ENCODE measurements at places on chromosomes 4 and X.
A peak's percentile ranks its signal among the peaks of the same experiment; 100 is the strongest.

GRCh38 chrX:70175338-70175737, 1.9 kb upstream of the DGAT2L6 start:
- no peak for DNase-seq

DNA sequence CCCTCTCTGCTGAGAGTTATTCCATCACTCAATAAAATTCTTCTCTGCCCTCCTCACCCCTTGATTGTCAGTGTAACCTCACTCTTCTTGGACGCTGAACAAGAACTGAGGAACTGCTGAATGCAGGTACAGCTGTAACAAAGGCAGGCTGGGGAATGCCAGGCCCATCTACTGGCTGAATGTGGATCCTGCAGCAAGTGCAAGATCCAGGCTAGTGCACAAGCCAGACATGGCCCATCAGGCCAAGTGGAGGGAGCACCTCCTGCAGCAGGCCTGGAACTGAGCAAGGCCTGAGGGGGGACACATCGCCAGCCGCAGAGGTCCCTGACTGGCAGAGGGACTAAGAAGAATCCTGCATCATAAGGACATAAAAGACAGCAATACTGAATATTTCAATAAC, 411.8 kb upstream of the PCDH10 start:
- no peak for DNase-seq

DNA sequence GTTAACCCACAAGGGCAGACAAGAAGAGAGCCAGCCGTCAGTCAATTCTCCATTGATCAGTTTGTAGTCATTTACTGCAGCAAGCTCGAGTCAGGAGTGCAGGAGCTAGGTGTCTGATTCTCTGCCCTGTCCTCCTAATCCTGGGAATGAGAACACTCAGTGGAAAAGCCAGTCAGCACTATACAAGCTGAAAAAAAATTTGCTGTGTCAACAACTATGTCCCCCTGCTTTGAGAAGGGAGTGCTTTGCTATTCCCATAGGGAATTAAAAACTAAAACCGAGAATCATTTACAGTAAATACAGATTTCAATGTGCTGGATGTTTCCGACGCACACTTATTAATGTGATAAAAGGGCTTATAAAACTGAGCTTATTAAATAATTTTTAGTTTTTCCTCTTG, 84.2 kb downstream of the GRIA2 start:
- DNase-seq, result no peak

GRCh38 chr4:86993909-86994681, 59.3 kb downstream of the AFF1 start:
- no peak for DNase-seq

GRCh38 chrX:72346302-72346949, 40.7 kb upstream of the CITED1 start:
- DNase-seq, result no peak

- no peak for DNase-seq
Measured at GRCh38 chr4:66653937-66654336, 891.4 kb downstream of the CENPC start.

DNA sequence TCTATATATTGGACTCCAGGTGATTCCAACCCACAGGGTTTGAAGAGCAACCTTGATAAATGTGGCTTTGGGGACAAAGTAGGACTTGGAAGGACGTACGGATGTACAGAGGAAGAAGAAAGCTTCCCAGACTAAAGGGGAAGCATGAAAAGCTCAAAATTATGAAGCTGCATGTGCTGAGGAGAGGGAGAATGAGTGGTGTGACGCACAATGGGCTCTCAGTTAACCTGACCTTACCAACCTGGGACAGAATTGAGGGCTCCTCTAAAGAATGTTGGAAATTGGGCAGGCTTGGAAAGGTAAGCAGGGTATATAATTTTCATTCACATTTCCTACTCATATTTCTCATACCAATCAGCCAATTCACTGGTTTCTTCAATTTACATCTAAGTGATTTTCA, 10.5 kb upstream of the TIGD2 start:
- DNase-seq, result no peak

DNA sequence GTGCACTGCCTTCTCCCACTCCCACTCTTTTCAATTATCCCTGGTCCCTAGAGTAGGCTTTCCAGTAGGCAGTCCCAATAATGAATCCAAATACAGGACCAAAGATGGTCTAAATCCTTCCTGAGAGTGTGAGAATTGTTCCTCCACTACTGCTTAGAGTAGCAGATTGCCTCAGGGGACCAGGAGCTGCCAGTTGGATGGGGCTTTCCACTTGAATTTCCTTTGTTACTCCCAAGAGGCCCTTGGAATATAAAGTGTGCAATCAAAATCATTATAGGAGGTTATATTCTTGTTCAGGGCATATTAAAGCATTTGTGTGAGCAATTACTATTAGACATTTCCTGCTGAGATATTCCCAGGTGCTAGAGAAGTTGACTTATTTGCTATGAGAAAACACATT, 156.6 kb upstream of the TLL1 start:
- no peak for DNase-seq

DNA sequence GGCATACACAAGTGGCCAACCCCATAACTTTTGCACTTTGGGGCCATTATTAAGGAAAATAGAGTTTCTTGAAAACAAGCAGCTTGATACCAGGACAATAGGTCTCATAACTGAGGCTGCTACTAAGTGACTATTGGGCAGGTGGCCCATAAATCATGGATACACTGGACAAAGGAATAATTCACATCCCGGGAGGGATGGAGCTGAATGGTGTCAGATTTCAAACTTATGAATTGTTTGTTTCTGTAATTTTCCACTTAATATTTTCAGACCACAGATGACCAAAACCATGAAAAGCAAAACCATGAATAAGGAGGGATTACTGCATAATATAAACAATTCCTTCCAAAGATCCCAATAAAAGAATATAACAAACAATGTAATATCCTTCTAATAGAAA, 114.4 kb downstream of the WDFY3 start:
- DNase-seq, result peak; percentile 84

- DNase-seq, result no peak
Measured at GRCh38 chr4:5054532-5054931, 3.3 kb downstream of the STK32B start.

DNA sequence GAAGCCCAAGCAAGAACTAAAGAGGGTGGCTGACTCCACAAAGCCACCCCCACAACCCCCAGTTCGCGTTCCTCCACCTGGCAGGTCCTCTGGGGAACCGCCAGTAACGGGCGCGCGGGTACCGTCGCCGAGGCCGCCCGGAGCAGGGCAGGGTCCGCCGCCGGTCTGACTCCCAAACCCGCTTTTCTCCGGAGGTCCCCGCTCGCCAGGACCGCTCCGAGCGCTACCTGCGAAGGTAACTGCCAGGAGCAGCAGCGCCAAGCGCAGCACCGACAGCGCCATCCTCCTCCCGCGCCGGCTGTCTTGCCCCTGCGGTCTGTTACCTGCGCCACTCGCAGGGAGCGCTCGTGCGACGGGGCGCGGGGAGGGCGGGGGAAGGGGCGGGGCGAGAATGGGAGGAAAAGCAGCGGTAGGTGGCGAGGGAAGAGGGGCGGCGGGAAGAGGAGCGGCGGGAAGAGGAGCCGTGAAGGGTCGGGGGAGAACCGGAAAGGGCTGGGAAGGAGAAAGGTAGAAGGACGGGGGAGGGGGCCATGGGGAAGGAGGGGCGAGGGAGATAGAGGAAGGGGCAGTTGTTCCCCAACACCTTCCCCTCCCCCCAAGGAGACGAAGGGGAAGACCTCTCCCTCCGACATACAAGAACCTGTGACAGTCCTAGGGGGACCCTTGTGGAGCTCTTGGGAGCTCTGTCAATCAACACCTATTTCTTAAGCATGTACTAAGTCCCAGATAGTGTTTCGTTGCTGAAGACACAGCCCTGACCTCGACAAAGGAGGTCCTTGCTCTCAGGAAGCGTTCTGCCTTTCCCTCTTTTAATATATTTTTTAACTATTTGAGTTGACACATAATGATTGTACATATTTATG, at the start of gene SPINK2:
TSS of gene SPINK2 (minus strand) at position 321 of the 863 bp plus-strand sequence. CDS start at position 282, 39 bp downstream.
- no peak for DNase-seq

DNA sequence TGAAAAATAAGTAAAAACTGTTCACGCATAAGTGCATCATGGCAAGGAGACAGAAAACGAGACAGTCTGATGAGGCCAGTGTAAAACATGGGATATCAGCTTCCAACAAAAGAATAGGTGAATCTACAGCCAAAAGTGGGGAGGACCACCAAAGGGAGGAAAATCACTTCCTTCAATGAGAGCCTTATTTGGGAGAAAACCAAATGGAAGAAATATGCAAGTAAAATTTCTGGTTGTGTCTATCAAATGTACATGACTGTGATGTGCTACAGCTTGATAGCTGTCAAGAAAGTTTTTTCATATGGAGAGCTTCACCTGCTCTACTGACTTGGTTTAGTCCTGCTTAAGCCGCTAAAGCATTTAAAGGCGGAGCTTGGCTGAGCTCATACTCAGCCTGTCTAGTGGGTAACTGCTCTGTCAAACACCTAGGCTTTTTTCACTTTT, 66.2 kb downstream of the MAGEA1 start:
- DNase-seq, result no peak

DNA sequence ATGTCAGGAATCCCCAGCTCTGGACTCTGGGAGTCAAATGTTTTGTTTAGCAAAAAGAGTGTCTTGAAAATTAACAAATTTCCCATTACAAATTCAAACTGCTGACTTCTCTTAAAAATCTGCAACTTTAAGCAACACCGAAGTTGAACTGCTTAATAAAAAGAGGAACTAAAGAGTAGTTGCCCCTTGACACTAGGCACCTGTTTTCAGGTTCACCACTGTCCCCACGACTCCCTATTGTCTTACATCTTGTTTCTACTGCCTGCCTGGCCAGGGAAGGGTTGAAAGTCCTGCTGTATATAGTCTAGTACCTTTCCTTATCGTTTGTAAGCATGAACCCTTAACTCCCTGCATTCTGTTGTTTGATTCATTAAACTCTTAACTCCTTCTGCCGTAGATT, 173.9 kb downstream of the SCFD2 start:
- DNase-seq, result no peak

GRCh38 chr4:3249711-3250437, 915 bp downstream of the MSANTD1 start:
- DNase-seq, result no peak

GRCh38 chr4:143352720-143353119, 16.0 kb downstream of the GAB1 start:
- DNase-seq, result no peak

DNA sequence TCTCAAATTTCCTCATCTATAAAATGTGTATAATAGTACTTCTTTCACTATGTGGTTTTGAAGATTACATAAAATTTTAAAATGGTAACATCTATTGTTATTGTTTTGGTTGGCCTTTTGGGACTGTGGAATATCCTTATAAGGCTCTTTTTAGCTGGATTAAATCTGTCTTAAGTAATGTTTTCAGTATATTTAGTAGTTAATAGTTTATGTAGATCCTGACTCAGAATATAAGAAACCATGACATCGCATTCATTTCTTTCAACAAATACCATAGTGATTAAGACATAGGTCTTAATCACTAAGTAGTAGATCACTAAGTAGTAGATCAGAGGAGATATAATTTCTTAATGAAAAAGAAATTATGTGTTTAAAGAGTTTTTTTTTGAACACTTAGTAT, 48.5 kb downstream of the MRPL1 start:
- DNase-seq, result no peak

GRCh38 chrX:103687696-103688201, 1.2 kb upstream of the MORF4L2 start:
- peak; percentile 52 for DNase-seq

- DNase-seq, result no peak
Measured at GRCh38 chr4:56427179-56427578, 8.2 kb downstream of the PPAT start.

GRCh38 chrX:111180750-111181240, 84.8 kb downstream of the PAK3 start:
- DNase-seq, result no peak

DNA sequence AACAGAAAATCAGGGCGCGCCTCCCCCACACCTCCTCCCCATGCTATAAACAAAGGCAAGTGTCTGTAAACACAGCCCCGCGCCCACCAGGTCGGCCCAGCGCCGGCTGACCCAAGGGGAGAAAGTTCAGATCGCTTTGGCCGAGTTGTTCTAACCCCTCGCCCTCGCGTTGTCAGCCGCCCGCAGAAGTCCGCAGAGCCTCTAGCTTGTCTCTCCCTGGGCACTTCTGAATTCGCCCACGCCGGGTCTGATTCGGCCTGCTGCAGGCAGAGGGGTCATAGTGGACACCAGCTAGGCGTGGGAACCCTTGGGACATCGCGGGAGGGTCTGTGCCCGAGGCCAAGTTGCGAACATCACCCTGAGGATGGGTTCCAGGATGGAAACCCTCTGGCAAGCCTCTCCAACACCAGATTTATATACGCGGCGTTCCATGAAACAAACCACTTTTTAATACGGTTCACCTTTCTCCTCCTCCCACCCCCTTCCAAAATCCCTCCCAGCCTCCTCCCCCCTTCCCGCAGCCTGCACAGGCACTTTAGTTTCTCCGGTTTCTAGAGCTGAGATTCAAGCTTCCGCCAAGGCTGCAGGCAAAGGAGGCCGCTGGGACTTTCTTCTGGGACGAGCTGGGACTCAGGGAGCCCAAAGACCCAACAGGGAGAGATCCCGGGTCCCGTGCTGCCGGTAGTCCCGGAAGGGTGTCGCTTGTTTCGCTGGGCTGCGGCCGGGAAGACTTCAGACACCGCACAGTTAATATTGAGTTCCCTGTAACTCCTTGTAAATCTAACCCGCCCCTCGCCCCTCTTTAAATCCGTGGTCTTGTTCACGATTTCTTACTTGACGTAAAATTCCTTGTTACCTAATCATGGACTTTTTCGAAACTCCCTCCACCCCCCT, 4.7 kb downstream of the HAND2 start:
- no peak for DNase-seq

GRCh38 chr4:182280436-182281111, 37.4 kb downstream of the TENM3 start:
- no peak for DNase-seq

- no peak for DNase-seq
Measured at GRCh38 chrX:67718926-67719325, 175.1 kb downstream of the AR start.

GRCh38 chr4:8202108-8203051, 3.3 kb downstream of the SH3TC1 start:
- DNase-seq, result no peak

- no peak for DNase-seq
Measured at GRCh38 chr4:71009086-71009485, 15.6 kb downstream of the DCK start.

DNA sequence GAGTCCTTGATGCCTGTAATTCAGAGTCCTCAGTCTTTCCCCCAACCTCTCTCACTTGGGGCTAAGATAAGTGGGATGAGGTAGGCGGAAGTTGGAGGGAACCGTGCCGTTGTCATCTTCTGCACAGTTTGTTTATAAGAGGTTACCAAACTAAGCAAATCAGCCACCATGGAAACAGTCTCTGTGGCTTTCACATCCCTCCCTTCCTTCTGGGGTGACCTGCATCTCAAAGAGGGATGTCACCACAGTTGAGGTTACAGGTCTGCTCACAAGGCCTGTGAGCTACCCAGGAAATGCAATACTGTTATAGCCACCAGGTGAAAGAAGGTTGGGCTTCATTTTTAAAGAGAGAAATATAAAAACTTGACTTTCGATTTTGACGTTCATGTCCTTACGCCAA, 26.3 kb downstream of the RTL5 start:
- no peak for DNase-seq

- DNase-seq, result no peak
Measured at GRCh38 chr4:170884969-170885570, 795.3 kb upstream of the AADAT start.

Measured in SHP77 treated with DMSO at 0.1 percent for 48 hours (cell line).